ENCODE measurements at places on chromosomes 6 and 20.

- DNase-seq, result peak; percentile 6
Measured at GRCh38 chr20:64006490-64006889, 25.6 kb downstream of the PRPF6 start.

DNA sequence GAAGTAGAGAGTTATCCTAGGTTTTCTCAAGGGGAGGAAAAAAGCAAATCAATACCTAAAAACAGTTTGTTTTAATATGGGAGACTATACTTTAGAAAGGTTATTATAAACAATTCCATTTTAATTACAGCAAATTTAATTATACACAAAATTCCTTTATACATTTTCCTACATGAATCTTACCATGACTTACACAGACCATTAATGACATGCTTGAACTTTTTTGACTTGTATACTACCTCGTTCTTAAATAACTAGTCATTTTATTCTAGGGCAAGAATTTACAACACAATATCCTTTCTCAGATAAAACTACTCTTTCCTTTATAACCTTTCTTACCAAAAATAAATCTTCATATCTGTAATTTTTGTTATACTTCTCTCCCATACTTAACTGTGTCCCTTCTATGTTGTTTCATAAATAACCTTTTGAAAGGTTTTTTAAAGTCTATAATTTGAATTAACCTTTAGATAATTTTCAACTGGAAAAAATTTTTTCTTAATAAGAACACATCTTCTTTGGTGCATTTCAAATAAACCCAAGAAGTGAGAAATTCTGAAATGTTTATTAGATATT, 729.4 kb downstream of the TENT5A start:
- DNase-seq, result no peak

GRCh38 chr6:55566036-55566710, 12.8 kb downstream of the HMGCLL1 start:
- no peak for DNase-seq

- no peak for DNase-seq
Measured at GRCh38 chr6:143150281-143150680, 89.6 kb downstream of the AIG1 start.

DNA sequence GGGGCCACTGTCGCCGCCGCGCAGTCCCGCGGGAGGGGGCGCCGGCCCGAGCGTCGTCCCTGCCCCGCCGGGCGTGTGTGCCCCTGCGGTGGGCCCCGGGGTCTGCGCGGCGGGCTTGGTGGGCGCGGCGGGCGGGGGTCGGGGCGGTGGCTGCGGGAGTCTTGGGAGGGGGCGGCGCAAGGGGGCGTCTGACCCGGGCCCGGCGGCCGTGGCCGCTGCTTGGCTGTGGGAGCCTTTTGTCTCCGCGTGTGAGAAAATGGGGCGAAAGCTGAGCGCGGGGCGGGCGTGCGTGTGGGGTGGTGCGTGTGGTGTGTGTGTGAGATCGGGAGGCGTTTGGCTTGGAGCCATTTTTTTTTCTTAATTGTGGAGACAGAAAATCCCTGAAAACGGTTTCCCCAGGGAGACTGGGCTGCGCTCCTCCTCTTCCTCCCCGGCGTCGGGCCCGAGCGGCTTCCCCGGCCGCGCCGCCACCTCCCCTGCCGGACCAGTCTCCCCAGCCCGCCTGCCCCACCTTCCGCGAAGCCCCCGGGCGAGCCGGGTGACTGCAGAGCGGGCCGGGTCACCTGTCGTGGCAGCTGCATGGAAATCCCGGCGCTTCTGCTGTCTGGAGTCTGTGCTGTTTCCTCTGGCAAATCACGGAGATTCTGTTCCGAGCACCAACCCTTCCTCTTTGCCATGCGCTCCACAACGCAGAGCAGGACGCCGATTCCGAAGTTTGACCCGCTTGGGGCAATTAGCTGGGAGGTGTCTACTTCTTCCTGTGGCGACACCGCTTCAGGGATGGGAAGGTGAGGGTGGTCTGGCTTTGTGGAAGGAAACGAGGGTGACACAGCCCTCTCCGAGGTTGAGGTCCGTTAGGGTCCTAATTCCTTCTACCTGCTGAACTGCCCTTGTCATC, 64.4 kb downstream of the GTF2H5 start:
- peak; percentile 43 for DNase-seq

GRCh38 chr6:84779380-84779779, 15.0 kb upstream of the TBX18 start:
- no peak for DNase-seq

GRCh38 chr6:113539202-113539601, 317.9 kb upstream of the MARCKS start:
- no peak for DNase-seq

- DNase-seq, result no peak
Measured at GRCh38 chr6:49513153-49513989, 13.6 kb downstream of the GLYATL3 start.

DNA sequence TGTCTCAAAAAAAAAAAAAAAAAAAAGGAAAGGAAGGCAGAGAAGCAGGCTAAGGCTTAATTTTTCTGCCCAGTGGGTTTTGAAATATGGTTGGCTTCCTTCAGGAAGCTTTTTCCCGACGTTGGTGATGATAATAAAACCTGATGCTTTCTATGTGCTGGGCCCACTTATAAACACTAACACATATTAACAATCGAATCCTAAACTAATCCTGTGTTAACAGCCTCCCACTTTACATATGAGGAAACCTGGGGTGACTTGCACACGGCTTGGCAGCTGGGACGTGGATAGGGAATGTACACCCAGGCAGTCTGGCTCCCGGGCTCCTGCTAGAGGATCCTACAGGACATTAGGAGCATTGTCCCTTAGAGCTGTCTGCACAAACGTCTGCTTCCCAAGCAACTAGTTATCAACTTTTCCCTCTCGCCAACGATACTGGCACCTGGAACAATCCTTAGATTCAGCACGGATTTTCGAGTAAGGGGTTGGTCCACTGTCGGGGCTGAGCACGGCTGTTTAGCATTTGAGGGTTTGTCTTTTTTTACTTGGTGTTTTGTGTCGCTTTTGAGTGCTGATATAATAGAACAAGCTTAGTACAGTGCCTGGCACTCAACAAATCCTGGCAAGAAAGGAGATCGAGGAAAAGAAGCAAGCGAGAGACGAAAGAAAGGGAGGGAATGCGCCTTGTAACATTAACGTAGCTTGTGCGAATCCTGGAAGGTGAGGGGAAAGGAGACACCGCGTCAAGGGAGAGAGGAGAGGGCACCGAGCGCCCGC, 622 bp upstream of the KIZ start:
- DNase-seq, result peak; percentile 41

- DNase-seq, result no peak
Measured at GRCh38 chr6:16785496-16785895, 24.2 kb upstream of the ATXN1 start.

GRCh38 chr6:43963203-43963602, 164.0 kb downstream of the MRPL14 start:
- no peak for DNase-seq

DNA sequence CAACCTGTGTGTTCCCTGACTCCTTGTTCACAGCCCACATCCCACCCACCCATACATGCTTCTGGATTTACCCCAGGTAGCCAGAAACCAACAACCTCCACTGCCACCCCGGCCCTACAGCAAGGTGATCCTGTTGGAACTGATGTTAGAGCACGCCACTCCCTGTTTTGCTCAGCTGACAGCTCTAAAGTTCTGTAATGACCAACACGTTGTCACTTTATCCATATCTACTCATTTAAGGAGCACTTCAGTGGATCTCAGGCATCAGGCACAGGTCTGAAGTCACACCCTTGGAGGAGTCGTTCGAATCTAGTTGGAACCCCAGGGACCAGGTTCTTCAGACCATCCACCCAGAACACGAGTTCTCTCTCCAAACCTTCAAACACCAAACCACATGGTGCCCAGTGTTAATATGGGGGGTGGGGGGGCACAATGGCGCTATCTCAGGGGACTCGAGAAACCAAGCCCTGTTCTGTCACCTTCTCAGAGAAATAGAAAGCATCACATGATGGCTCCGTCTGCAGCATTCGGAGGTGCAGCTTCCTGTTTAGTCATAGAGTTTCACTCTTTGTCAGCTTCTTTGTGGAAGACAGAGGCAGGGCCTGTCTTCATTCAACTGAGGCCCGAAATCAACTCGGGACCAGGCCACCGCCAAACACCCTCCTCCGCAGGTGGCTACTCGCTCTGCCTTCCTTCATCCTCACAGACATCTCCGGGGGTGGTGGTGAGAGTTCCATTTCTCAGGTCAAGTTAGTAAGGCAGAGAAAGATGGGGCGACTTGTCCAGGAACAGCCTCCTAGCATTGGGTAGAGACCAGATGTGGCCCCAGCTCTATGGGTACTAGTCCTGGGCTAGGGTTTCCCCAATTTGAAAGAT, 142.2 kb downstream of the NFATC2 start:
- DNase-seq, result no peak

GRCh38 chr6:30612687-30613248, 4.3 kb downstream of the PPP1R10 start:
- no peak for DNase-seq

- DNase-seq, result no peak
Measured at GRCh38 chr6:75109765-75110164, 96.1 kb downstream of the COL12A1 start.

- DNase-seq, result no peak
Measured at GRCh38 chr6:95725344-95725743, 148.0 kb downstream of the MANEA start.

DNA sequence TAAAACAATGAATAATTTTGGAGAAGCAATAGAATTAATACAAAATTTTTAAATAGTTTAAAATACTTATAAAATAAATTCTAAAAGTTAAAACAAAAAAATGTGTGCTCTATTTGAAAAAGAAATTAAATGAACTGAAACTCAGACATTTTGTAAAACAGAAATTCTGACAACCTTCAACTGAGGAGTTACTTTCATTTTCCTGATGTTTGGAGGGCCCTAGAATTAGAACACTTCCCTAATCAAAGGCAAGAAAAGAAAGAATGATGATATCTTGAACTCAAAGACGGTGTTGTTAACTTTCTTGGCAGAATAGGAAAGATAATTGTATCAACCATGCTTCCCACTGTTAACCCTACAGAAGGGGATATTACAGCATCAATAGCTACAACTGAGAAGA, 27.9 kb downstream of the SNX14 start:
- no peak for DNase-seq

- no peak for DNase-seq
Measured at GRCh38 chr6:31878222-31878621, 575 bp downstream of the SLC44A4 start.

- no peak for DNase-seq
Measured at GRCh38 chr6:35179901-35180535, 33.7 kb upstream of the SCUBE3 start.

DNA sequence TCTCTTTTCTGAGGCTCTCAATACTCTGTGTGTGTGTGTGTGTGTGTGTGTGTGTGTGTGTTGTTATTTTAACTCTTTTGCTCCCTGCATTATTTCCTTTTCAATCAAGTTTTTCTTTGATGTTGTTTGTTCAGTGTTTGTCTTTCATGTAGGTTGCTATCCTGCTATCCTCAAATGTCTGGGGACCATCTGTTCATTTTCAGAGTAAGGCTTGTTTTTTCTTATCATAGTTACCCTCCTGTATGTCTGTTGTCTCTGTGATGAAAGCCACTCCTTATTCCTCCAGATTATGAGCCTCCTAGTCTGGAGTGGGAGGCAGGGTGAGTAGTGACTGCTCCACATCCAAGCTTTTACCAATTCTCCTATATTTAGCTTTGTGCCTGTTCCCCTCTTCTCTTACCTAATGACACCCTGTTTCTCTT, 9.2 kb downstream of the ENPP3 start:
- DNase-seq, result no peak

DNA sequence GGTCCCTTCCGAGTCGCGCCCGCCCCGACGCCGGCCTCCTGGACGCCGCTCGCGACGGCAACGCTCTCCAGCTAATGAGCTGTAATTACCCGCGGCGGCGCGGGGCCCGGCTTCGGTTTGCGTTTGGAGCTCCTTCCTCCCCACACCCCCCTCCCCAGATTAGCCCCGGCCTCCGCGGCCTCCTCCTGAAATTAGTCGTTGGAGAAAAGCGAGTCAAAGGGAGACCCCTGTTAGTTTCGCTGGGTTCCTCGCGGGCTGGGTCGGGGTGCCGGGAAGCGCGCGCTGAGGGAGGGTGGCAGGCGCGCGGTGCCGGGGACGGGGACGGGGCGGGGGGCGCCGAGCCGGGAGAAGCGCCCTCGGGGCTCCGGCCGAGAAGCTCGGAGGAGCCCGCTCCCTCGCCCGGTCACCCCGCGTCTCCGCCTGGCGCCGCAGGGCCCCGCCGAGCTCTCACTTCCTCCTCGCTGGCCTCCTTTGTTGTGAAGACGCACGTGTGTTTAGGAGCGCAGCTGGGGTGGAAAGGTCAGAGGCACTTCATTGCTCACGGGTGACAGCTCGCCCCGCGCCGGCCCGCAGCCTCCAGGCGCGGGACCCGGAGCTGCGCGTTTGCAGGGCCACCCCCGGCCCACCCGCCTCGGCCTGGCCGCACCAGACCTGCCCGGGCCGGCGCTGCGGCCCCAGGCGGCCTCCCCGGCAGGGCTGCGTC, 4.9 kb downstream of the FOXC1 start:
- no peak for DNase-seq

- DNase-seq, result peak; percentile 93
Measured at GRCh38 chr6:164085091-164086075, 670.9 kb downstream of the QKI start.

- DNase-seq, result no peak
Measured at GRCh38 chr6:26215585-26216358, 128.5 kb downstream of the HFE start.

- no peak for DNase-seq
Measured at GRCh38 chr20:4371623-4372251, 350.0 kb upstream of the PRND start.

GRCh38 chr6:31423550-31423949, 20.2 kb downstream of the MICA start:
- no peak for DNase-seq

DNA sequence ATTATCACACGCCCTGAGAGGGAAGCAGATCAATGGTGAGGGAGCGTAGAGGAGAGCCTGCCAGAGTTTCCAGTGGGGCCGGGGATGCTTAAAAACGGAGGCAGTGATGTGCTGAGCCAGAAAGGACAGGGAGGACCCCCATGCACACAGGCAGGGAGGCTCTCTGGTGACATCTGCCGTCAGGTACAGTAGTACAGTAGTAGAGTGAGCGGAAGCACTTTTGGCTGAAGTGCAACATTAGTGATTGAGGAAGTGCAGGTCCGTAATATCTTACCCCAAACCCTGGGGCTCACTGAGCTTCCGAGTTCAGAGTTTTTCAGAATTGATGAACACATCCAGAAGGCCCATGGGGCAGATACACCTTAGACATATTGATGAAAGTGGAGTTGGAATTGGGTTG, 42.1 kb downstream of the GFRA4 start:
- no peak for DNase-seq

GRCh38 chr6:122770835-122771601, 8.5 kb upstream of the FABP7 start:
- no peak for DNase-seq

GRCh38 chr6:117795234-117795633, 111.8 kb upstream of the SLC35F1 start:
- no peak for DNase-seq
